Ovary (tissue), 10 donors: ENCODE measurements at places on chromosomes 11 and 22. TPM values are rescaled to one million over a fixed set of nuclear protein-coding genes. Genes with fewer than 3 reads are reported as not detected.
A peak's percentile ranks its signal among the peaks of the same experiment; 100 is the strongest.

DNA sequence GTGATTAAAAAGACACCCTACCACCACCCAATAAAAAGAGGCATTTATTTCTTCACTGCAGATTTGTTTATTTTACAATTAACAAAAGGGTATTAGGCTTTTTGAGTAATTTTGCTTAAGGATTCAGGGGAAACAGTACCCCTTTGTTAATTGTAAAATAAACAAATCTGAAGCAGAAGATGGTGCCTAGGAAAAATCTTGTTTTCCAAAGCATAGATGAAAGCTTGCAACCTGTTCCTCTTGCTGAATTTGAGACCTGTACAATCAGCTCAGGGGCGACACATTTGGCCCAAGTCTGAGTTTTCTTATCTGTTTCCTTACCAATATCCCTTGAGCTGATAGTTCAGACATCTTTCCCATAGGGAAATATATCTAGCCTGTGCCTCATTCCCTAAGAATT, 171.9 kb downstream of the GRIA4 start:
- H3K27ac ChIP-seq = no peak overlapping the region
- no peaks in the 10 kb centered on the region for H3K27me3 ChIP-seq
- no peaks in the 10 kb centered on the region for H3K36me3 ChIP-seq
- H3K4me3 ChIP-seq = no peak overlapping the region
- H3K4me1 ChIP-seq = no peaks in the 10 kb centered on the region

LDLRAD3 gene
- 15.0 TPM for total RNA-seq

GSTT2B gene
- total RNA-seq = 20.9 TPM

DNA sequence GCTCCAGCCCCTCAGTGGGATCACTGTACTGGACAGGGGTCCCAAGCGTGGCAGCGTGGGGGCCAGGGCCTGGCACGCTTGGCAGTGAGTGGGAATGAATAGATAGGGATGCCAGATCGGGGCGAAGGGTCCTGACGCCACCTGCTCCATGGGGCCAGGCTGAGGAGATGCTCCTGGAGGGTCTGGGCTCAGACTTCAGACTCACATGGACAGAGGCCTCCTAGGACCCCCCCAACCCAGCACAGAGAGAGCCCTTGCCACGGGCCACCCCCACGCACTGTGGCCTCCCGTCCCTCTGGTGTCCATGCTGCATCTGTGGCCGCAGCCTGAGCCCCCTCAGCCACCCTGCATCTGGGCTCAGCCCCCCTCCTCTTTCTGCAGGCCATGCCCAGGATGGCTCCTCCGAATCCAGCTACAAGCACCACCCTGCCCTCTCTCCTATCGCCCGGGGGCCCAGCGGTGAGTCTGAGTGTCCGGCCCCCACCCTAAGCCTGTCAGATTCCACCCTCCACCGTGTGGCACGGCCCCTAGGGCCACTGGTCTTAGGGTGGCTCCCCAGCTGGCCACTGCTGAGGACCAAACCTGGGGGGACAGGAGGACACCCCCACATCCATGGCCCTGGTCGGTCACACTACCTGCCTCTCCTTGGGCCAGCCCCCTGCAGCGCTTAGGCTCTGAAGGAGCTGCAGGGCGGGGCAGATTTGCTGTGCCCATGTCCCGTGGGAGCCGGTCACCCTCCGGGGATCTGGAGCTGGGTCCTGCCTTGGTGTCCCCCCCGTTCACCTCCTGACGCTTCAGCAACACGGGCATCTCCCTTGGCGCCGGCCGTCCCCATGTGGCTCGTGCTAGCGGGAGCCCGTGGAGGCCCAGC, 2.7 kb downstream of the MUC5AC start:
- H3K4me3 ChIP-seq = no peak overlapping the region
- DNase-seq = no peak
- no peaks in the 10 kb centered on the region for H3K27me3 ChIP-seq
- H3K36me3 ChIP-seq = no peaks in the 10 kb centered on the region

C22orf42 gene
- not detected for total RNA-seq

DNA sequence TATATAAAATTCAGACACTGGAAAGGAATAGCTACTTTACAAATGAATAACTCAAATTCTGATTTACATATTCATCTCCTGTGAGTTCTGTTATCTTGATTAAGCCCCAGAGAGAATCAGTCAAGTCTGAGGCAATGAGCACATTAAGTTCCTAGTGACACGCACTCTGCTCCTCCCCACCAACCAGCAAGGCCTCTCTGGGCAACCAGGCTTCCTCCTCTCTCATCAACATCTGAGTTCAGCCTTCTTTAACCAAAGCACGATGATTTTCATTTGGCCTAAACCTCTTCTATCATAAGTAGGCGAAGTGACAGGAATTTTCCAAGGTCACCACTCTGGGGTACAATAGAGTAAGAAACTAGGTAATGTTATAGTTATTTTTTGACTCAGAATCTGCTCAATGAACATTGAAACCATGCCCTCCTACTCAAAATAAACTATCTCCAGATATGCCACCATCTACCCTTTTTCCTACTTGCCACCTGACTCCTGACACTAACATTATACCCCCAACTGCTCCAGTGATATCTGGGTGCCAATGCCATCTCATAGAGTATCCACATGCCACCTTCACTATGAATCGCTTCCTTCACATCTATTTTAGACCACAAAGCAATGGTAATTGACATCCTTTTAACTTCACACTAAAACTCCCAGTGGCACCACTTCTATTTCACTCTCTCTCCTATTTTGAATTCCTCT, 114.8 kb downstream of the FAM76B start:
- H3K27me3 ChIP-seq = no peaks in the 10 kb centered on the region
- no peak overlapping the region for H3K4me3 ChIP-seq
- H3K4me1 ChIP-seq = no peaks in the 10 kb centered on the region
- no peak for DNase-seq
- no peaks in the 10 kb centered on the region for H3K36me3 ChIP-seq

GRCh38 chr11:12822392-12823022, 148.3 kb downstream of the TEAD1 start:
- no peaks in the 10 kb centered on the region for H3K27me3 ChIP-seq
- no peak overlapping the region for H3K27ac ChIP-seq
- no peaks in the 10 kb centered on the region for H3K36me3 ChIP-seq
- H3K4me3 ChIP-seq = no peak overlapping the region
- peaks cover 14% of the 10 kb centered on the region for H3K4me1 ChIP-seq

CCDC116 gene
- 0.69 TPM for total RNA-seq

- no peaks in the 10 kb centered on the region for H3K4me1 ChIP-seq
- H3K27me3 ChIP-seq = no peaks in the 10 kb centered on the region
- no peaks in the 10 kb centered on the region for H3K36me3 ChIP-seq
- DNase-seq = no peak
These were observed 45.4 kb downstream of the SOX6 start for GRCh38 chr11:16310943-16311342.

DNA sequence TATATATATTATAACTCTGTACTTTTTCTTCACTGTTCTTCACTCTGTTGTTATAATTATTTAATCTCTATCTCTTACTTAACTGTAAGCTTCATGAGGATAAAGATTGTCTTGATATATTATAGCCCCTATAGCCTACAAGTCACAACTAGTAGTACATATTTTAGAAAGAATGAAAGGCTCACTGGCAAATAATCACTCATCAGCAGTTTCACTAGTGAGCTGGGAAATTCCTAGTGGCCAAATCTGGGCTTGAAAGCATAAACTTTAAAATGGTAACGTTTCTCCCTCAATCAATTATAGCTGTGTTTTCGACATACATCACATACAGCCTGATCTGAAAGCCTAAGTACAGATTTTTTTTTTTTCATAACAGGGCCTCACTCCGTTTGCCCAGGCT, 42.5 kb downstream of the CTSC start:
- no peak for DNase-seq
- no peaks in the 10 kb centered on the region for H3K27me3 ChIP-seq
- H3K36me3 ChIP-seq = no peaks in the 10 kb centered on the region
- no peak overlapping the region for H3K27ac ChIP-seq
- H3K4me3 ChIP-seq = no peak overlapping the region
- no peaks in the 10 kb centered on the region for H3K4me1 ChIP-seq

- DNase-seq = no peak
- no peaks in the 10 kb centered on the region for H3K4me1 ChIP-seq
These were observed 328.7 kb upstream of the LRRC4C start for GRCh38 chr11:41788177-41788576.

DNA sequence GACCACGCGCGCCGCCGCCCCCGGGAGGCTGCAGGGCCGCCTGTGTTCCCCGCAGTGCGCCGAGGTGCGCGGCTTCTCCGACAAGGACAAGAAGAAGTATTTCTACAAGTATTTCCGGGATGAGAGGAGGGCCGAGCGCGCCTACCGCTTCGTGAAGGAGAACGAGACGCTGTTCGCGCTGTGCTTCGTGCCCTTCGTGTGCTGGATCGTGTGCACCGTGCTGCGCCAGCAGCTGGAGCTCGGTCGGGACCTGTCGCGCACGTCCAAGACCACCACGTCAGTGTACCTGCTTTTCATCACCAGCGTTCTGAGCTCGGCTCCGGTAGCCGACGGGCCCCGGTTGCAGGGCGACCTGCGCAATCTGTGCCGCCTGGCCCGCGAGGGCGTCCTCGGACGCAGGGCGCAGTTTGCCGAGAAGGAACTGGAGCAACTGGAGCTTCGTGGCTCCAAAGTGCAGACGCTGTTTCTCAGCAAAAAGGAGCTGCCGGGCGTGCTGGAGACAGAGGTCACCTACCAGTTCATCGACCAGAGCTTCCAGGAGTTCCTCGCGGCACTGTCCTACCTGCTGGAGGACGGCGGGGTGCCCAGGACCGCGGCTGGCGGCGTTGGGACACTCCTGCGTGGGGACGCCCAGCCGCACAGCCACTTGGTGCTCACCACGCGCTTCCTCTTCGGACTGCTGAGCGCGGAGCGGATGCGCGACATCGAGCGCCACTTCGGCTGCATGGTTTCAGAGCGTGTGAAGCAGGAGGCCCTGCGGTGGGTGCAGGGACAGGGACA, 2.7 kb downstream of the NLRP6 start:
- H3K4me3 ChIP-seq = no peak overlapping the region
- no peak overlapping the region for H3K27ac ChIP-seq
- no peaks in the 10 kb centered on the region for H3K36me3 ChIP-seq
- peaks cover 3% of the 10 kb centered on the region for H3K4me1 ChIP-seq
- peak; percentile 30 for DNase-seq
- H3K27me3 ChIP-seq = peaks cover 5% of the 10 kb centered on the region

OR51A7 gene
- not detected for total RNA-seq

DNA sequence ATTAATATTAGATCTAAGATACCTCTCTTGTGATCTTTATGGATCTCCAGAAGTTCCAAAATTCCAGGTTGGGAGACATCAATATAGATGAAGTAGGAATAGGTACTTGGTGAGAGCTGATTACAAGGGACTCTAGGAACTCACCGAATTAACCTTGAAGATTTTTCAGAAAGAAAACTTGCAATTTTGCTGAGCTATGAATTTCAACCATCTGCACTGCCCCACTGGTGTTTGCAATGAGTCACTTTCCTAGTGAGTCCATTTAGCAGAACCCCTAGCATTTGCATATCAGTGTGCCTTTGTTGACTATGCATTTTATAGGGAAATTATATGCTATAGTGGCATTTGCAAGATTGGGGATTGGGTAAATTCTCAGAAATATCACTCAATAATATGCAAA, 122.0 kb downstream of the CTNND1 start:
- no peak for DNase-seq
- H3K36me3 ChIP-seq = no peaks in the 10 kb centered on the region
- H3K27ac ChIP-seq = no peak overlapping the region
- H3K4me1 ChIP-seq = no peaks in the 10 kb centered on the region
- no peak overlapping the region for H3K4me3 ChIP-seq
- H3K27me3 ChIP-seq = no peaks in the 10 kb centered on the region

ACR gene
- total RNA-seq = not detected
